ENCODE measurements at places on chromosomes 12 and 14. TPM values are rescaled to one million over a fixed set of nuclear protein-coding genes. Genes with fewer than 3 reads are reported as not detected.

DNA sequence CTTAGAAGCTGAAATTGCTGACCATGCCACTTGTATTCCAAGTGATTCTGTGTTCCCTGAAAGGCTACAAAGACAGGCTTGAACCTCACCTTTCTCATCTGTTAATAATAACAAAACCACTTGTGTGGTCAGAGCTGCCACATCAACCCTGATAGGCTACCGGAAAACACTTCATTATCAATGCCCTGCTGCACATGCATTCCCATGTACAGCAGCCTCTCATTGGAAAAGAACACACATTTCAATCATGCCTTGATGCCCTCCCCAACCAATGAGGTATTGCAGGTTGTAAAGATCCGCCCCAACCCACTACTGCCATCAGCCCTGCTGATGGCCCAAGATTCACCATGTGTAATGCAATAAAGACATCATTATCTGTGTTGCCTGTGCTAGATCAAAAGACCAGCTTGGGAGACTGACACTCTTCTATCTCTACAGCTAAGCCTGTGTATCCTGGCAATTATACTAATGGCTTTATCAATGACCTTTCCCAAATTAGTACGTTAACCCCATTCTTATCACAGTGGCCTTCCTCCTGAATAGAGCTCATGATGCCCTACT lies 2.8 kb downstream of the GPR19 start:
- no peak for DNase-seq

DNA sequence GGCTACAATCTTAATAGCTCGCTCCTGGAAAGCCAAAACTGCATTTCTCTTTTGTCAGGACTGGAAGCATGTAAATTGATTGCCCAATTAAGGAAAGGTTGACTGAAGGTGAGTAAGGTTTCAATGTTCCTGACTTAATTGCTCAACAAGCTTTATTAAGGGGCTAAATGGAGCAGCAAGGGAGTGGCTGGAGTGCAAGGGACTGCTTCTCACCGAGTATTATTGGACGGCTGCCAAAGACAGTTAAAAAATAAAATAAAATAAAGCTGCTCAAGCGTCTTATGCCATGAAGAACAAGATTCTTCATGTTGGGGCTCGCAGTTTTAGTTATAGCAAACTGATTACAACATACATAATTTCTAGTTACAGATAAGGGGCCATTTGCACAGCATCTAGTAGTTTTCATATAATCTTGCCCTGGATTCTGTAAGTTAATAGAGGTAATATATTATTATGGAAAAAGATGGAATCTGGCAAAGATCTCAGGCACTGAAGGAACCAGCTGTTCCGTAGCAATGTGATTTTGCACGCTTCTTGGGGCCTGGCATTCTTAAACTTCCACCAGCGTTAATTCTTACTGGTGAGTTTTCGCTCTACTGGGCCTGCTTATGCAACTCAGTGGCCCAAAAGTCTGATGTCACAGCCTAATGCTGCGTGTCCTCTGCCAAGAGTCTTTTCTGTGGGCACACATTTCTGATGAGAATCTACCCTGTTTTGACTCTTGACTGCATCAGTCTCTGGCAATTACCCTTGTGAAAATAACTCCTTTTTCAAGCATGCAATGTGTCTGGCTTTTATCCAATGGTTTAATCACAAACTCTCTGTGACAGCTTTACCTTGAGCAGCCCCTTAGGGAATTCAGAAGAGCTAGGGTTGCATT lies 108.5 kb downstream of the SLC38A1 start:
- DNase-seq: no peak

DNA sequence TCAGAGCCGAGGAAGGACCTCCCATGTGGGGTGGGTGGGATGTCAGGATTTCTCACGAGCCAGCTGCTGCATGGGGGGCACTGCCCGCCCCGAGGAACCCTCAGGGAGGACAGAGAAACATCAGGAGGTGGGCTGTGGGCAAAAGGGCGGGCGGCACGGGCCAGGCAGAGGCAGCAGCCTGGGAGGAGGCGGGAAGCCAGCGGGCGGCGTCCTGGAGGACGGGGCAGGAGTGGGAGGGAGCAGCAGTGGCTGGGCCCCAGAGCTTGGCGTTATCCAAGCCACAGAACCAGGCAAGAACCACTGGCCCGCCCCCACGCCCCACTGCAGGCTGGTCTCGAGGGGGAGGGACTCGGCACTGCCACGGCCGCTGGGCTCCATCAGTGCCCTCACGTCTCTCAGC lies 2.4 kb downstream of the C14orf180 start:
- no peak for DNase-seq

- no peak for DNase-seq
Measured at GRCh38 chr14:29710015-29710414, 217.6 kb downstream of the PRKD1 start.

DNA sequence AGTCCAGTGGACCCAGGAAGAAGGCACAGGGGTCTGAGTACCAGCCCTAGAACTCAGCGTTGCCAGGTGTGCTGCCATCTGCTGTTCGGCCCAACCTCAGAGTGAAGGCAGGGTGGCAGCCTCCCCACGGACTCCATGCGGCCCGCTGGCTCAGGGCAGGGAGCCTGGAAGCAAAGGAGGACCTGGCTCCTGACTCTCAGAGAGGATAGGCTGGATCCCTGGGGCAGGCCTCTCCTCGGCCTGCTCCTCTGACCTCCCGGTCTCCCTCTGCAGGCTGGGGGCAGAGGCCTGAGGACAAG lies 10.1 kb downstream of the MCRS1 start:
- DNase-seq: no peak

GRCh38 chr14:103702497-103703432 lies 12.5 kb downstream of the XRCC3 start:
- DNase-seq: no peak

DNA sequence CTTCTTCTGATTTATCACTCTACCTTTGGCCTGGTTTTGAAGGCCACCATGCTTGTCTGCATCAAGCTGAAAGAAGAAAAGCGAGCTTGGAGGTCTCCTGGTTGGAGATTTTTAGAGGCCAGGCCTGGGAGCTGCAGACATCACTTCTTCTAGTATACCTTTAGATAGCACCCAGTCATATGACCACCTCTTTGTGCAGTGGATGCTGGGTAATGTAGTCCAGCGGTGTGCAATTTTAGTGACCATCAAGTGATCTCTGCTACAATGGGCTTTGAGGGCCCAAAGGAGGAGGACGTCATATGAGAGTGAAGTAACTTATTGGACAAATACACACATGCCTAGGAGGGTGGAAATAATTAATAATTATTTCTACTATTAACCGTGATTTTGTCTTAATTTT lies 15.2 kb upstream of the WNT5B start:
- DNase-seq: no peak

DNA sequence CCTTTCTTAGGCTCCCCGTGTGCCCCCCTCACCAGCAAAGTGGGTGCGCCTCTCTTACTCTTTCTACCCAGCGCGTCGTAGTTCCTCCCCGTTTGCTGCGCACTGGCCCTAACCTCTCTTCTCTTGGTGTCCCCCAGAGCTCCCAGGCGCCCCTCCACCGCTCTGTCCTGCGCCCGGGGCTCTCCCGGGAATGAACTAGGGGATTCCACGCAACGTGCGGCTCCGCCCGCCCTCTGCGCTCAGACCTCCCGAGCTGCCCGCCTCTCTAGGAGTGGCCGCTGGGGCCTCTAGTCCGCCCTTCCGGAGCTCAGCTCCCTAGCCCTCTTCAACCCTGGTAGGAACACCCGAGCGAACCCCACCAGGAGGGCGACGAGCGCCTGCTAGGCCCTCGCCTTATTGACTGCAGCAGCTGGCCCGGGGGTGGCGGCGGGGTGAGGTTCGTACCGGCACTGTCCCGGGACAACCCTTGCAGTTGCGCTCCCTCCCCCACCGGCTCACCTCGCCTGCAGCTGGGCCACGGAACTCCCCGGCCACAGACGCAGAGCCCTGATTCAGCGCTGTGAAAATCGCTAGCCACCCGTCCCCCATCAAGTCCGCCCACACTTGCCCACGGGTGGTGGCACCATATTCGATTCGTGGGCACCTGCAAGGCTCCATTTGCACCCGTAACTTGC lies 1.3 kb downstream of the TMEM233 start:
- DNase-seq: no peak

GRCh38 chr12:20631711-20632110 lies 63.4 kb upstream of the SLCO1C1 start:
- DNase-seq: no peak

DNA sequence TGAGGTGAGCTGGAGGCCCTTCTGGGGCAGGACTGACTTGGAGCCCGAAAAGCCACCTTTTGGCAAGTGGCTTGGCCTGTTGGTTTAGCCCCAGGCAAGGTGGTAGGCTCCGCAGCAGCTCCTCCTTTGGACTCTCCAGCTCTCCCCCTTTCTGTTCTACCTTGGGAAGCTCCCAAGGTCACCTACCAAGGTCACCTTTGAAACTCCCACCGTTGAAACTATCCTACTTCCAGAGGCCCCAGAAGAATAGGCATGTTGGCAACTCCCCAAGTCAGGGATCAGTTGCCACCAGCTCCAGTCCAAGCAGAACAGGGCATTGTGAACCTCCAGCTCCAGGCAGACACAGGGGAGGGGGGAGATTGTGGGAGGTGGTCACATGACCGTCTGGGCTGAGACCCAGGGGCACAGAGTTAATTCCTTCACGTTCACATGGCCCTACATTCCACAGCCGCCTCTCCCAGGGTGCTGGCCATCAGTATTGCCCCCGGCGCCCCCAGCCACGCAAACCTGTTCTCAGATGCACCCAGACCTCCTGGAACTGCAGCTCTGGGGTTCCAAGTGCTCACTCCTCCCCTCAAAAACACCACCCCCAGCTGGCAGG lies 14.4 kb downstream of the IRF2BPL start:
- DNase-seq: no peak

- DNase-seq: no peak
Measured at GRCh38 chr12:75533239-75533638, 21.8 kb upstream of the KRR1 start.

GRCh38 chr12:39830852-39831520 lies 211.4 kb upstream of the ABCD2 start:
- DNase-seq: no peak

GRCh38 chr12:98228683-98229539 lies 286.5 kb upstream of the TMPO start:
- no peak for DNase-seq

DNA sequence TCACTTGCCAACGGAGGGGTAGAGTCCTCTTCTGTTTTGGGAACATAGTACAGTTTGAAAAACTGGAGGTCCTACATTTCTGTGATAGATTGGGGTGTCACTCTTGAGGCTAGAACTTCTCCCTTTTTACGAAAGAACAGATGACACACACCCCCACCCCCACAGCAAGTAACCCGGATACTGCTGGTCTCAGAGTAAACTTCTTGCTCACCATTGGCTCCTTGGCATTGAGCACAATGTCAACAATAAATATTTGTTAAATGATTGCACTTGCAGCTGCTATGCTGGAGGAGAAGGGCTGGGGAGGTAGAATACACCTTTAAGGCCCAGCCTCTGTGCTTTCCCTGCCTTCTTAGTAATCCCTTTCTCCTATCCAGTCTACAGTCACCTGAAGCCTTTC lies 149.8 kb downstream of the TGFB3 start:
- no peak for DNase-seq

DNA sequence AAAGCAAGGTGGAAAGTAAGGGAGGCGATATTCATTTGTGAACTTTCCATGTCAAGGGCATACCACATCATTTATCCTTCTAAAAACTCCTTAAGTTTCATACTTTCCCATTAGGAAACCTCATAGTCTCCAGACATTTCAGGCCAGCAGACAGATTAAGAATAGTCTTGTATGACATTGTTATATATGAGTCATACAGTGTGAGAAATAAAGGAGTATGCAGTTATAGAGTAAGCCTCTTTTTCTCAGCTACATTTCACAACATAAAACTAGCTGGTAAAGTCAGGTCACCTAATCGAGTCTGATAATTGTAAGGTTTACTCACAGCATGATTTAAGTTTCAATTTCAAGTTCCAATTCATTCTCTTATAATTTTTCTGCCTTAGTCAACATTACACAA lies 164.3 kb downstream of the GRIP1 start:
- DNase-seq: no peak

GRCh38 chr12:15214851-15215601 lies 6.2 kb downstream of the RERG start:
- no peak for DNase-seq

- no peak for DNase-seq
Measured at GRCh38 chr14:34201909-34202637, 251.2 kb upstream of the EGLN3 start.

DNA sequence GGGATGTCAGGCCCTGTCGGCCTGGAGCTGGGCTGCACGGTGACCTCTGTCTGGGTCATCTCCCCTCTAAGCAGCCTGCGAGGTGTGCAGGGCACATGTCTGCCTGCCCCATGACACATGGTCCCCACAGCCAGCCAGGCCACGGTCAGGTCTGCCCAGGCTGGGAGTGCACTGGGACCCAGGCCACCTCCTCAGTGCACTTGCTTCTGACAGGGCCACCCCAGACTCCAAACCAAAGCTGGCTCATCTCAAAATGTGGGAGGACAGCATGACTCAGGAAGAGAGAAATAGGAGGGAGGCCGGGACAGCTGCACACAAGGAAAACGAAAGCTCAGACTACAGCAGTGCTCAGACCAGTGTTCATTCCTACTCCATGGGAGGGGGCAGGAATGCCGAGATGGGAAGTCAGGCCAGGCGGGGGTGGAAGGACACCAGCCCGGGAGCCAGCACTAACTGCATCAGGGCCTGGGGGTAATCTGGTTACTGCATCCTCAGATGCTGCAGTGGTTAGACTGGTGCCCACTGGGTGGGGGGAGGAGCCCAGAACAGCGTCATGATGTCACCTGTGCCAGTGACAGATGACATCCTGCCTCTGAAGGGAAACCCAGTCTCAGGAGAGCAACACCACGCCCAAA lies 4.0 kb downstream of the P2RX2 start:
- DNase-seq: no peak

DNA sequence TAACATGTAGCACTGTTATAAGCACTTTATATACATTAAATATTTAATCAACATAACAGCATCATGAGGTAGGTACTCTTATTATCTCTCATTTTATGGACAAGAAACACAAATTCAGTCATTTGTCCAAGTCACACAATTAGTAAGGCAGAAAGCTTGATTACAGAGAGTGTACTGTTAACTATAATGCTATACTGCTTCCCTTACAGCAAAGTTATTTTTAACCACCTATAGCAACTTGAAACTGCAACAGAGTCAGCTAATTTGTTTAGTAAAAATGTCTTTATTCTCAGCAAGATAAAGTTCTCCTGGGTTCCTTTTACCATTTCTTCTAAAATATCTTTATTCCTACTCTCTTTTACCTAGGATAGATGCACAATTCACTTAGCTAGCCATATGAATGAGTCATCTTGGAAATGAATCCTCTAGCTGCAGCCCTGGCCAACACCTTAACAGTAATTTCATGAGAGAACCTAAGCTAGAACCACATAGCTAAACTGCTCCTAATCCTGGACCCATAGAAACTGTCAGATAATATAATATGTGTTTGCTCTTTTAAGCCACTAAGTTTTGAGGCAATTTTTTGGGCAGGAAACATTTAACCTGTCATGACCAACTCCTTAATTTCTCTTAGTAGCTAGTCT lies 90.2 kb upstream of the HECTD1 start:
- no peak for DNase-seq

DNA sequence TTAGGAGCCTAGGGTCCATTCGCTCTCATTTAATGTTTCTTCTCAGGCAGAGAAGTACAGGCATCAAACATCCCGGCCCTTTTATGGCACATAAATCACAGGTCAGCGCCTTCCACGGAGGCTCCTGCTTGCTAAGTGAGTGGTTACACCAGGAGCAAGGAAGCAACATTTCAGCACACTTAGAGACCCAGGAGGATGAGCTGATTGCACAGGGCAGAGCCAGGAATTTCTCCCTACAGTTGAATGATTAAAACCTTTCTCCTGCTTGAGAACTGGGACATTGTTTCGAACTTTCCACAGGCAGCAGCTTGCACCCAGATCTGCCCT lies 233.4 kb downstream of the SPTSSA start:
- DNase-seq: no peak

The TAS2R31 gene
- polyA plus RNA-seq: 0.99 TPM

The GPRC5A gene
- 0.16 TPM for polyA plus RNA-seq

The VRTN gene
- polyA plus RNA-seq: not detected

The TAS2R46 gene
- not detected for polyA plus RNA-seq

The CLEC9A gene
- 0.03 TPM for polyA plus RNA-seq
